Neural crest cell (in vitro differentiated cells): ENCODE measurements at places on chromosomes 1 and 21. TPM values are rescaled to one million over a fixed set of nuclear protein-coding genes. Genes with fewer than 3 reads are reported as not detected.
A peak's percentile ranks its signal among the peaks of the same experiment; 100 is the strongest.

NFASC gene
- total RNA-seq: 11.1 and 12.9 TPM in 2 replicates

IL6R gene
- 0.07 and 0.09 TPM in 2 replicates for total RNA-seq

OR10Z1 gene
- not detected in 2 replicates for total RNA-seq

ANKRD45 gene
- total RNA-seq: 2.7 and 3.2 TPM in 2 replicates

DNA sequence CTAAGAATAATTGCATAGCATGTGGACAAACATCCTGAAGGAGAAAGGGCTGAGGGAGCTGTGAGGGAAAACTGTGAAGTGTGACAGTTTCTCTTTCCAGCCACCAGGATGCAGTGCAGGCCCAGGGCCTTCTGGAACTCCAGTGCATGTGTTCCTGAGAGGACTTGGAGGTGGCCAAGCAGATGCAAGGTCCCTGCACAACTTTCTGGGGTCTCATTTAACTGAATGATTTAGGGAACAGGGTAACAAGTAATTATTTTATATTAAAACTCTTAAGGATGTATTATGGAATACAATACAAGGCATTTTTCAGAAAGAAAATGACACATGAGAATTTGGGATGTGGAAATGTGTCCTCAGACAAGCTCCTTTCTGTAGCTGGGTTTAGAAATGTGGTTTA is 61.2 kb upstream of the MCOLN3 start:
- peak; percentile 19 for DNase-seq

DNA sequence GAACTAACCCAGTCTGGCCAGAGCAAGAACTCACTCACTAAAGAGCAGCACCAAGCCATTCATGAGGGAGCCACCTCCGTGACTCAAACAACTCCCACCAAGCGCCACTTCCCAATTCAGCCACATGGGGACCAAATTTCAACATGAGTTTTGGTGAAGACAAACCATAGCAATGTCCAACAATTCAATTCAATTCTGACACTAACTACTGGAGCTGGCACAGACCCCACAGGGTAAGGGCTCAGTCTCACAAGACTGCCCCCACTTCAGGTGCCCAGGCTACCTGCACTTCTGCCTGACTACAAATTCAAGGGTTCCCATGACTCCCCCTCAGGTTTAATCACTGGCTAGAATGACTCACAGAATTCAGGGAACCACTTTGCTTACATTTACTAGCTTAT is 48.8 kb upstream of the RAP1A start:
- peak; percentile 28 for DNase-seq

- DNase-seq: no peak
These were observed 5.6 kb upstream of the DDOST start for GRCh38 chr1:20666804-20667203.

- DNase-seq: no peak
These were observed 61.3 kb upstream of the CACYBP start for GRCh38 chr1:174938281-174939007.

GRCh38 chr21:17775431-17776126 is 43.6 kb downstream of the C21orf91 start:
- DNase-seq: no peak

DNA sequence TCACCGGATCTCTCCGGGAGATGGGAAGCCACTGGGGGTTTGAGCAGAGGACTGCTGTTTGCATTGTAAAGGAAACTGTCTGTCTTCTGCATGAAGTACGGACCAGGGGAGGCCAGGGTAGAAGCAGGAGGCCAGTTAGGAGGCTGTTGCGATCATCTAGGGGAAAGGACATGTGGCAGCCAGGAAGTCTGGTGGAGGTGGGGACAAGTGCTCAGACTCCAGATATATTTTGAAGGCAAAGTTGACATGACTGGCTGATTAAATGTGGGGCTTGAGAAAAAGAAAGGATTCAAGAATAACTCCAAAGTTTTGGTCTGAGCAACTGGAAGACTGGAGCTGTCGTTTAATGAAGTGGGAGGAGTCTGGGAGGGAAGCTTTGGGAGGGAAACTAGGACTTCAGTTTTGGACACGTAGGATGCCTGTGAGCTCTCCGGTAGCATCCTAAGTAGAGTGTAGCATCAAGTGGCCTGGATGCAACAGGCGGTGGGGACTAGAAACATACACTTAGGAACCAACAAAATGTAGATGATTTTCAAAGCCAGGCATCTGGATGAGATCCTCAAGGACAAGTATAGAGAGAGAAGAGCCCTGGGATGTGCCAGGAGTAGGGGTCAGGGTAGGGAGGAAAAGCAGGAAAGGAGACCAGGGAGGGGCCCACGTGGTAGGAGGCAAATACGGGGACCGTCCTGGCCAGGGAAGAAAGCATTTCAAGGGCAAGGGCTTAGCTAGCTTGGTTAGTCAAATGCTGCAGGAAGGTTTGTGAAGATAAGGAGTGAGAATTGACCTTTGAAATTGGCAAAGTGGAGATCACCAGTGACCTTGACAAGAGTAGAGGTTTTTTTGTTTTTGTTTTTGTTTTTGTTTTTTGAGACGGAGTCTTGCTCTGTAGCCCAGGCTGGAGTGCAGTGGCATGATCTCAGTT is 3.7 kb upstream of the C1orf210 start:
- no peak for DNase-seq

DNA sequence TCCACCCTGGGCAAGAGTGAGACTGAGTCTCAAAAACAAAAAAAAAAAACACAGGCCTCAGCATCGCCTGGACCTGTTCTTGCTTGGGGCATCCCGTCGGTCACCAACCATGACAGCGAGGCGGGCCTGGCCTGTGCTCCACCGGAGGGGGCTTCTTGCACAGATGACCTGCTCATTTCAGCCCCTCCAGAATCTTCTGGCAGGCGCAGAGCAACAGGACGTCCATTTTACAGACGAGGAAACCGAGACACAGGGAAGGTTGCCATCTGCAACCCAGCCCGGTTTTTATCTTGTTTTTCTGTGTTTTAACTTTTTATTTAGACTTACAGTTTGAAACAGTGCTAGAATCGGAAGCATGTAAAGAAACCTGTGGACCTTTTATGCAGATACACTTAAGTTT is 918 bp downstream of the CSTB start:
- DNase-seq: no peak

GRCh38 chr1:109814993-109815786 is 51.5 kb upstream of the EPS8L3 start:
- DNase-seq: no peak

DNA sequence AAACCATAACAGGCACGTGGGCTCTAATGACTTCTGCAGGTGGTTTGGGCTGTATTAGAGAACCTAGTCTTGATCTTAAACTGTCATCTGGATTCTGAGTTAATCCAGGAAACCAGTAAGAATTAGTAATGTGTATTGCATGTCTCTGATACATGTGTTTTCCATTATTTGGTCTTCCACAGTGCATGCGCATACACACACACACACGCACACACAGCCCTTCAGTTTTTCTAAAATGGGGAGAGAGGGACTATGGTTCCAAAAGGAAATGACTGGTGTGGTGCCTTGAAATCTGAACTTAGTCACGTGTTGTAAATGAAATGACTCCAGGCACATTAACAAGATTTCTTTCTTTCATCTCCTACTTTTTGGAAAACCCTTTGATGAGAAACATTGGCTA is 67.6 kb downstream of the OLFML2B start:
- no peak for DNase-seq

DNA sequence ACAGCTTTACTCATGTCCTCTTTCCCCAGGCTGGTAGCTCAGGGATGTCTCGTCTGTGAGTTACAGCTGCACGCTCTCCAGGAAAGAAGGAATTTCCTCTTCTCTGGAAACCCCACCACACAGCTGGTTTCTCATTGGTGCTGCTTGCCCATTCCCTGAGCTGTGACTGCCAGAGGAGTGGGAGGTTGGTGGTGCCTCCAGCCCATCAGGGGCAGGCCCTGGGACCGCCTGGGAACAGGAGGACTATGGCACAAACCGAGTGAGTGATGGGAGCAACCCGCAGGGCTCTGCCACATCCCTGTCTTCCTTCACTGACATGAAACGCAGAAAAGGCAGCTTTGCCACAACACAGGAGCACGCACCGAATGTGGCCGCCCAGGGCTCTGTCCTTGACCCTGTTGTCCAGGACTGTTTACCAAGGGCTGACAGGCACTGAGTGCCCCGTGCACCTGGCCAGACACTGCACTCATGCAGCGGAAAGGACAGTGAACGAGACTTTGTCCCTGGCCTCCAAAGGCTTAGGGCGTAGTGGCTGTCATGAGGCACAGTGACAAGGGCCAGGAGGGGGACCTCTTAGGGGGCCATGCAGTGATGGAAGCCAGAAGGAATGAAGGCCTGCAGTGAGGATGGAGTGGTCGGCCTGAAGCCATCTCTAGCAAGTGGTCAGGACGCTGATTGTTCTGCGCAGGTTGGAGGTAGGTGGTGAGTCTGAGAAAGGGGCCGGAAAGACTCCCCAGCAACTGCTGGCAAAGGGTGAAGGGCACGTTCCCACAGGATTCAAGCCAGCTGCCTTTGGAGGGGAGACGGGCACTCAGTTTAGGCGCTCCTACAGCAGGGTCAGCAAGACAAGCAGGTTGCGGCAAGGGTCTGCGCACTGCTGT is 1.7 kb upstream of the CCNL2 start:
- DNase-seq: no peak

DNA sequence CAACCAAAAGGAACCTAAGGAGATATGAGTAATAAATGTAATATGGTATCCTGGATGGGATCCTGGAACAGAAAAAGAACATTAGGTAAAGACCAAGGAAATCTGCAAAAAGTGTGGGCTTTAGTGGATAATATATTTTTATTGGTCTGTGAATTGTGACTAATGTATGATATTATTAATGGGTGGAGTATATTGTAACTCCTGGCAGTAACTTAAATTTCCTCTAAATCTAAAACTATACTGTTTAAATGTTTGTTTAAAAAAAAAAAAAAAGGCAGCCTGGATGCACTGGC is 68.4 kb downstream of the LRRC8D start:
- DNase-seq: no peak

DNA sequence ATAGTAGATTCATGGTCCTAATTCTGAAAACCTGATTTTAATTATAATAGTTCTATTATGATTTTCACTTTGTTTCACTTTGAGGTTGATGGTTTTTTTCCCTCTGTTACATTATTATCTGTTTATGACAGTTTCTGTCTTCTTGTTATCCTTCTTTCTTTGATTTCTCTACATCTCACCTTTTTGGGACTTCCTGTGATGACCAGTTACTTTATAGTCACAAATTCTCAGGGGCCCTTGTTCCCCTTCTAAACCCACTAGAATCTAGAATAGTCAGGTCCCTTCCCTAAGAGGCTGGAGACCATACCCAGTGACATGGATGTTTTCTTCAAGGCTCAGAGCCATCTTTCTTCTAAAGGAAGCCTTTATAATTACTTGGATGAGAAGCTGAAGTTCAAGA is 238.4 kb downstream of the GPR52 start:
- no peak for DNase-seq

DNA sequence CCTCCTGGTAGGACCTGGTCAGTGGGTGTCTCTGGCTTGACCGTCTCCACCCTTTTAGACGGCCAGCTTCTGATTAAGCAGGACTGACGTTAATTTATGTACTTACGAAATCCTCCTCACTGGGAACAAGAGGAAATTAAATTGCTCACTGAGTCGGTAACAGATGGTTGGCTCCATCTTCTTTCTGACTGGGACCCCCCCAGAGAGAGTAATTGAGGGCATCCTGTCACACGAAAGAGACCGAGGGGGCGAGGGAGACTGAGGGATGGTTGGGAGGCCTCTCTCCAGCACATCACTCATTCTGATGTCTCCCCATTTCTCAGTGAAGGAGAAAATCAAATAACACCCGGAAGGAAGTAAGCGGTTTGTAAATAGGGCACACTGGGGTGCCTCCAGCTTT is 104.8 kb downstream of the OMA1 start:
- no peak for DNase-seq

DNA sequence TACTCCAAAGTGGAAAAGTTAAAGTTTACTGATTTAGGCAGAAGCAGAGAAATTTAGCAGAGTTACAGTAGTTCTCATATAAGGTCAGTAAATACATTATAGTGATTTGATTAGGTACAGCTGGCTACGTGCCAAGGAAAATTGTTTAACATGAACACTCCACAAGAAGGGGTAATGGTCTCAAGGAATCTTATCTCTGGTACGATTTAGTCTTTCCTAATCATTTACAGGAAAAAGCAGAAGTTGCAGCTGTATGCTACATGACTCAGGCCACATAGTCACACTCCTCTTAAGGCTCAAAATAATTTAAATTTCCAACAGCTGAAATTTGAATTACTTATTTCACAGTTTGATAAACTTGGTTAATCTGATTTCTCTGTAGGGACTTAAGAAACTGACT is 36.9 kb upstream of the OR2B11 start:
- DNase-seq: no peak

GRCh38 chr1:11623702-11624101 is 30.5 kb downstream of the FBXO2 start:
- DNase-seq: no peak

- DNase-seq: no peak
These were observed 8.7 kb upstream of the RSRP1 start for GRCh38 chr1:25255706-25256577.

GRCh38 chr1:152013664-152014237 is 20.1 kb upstream of the S100A10 start:
- no peak for DNase-seq

DNA sequence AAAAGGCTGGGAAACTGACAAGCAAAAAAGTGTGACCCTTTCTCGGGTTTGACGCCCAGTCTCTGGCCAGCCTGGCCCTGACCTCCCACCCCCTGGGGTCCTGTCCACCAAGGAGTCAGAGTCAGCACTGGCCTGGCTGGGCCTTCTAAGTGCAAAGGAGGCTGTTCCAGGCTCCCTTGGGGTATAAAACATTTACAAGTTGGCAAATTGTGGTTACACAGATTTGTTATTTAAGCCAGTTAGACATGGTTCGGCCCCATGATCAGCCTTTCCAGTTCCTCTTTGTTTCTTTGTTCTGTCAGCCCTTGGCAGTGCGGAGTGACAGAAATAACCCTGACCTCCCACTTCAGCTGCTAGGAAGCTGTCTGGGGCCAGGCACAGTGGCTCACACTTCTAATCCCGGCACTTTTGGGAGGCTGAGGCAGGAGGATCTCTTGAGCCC is 161.6 kb upstream of the RAB4A start:
- DNase-seq: no peak

DNA sequence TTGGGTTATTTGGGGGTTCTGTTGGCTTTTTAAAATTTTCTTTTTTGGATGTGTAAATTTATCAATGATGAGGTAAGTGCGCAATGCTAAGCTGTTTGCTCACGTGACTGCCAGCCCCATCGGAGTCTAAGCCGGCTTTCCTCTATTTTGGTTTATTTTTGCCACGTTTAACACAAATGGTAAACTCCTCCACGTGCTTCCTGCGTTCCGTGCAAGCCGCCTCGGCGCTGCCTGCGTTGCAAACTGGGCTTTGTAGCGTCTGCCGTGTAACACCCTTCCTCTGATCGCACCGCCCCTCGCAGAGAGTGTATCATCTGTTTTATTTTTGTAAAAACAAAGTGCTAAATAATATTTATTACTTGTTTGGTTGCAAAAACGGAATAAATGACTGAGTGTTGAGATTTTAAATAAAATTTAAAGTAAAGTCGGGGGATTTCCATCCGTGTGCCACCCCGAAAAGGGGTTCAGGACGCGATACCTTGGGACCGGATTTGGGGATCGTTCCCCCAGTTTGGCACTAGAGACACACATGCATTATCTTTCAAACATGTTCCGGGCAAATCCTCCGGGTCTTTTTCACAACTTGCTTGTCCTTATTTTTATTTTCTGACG is 3.1 kb downstream of the OLIG2 start:
- DNase-seq: no peak
